ENCODE measurements at places on chromosomes 13 and 19.

DNA sequence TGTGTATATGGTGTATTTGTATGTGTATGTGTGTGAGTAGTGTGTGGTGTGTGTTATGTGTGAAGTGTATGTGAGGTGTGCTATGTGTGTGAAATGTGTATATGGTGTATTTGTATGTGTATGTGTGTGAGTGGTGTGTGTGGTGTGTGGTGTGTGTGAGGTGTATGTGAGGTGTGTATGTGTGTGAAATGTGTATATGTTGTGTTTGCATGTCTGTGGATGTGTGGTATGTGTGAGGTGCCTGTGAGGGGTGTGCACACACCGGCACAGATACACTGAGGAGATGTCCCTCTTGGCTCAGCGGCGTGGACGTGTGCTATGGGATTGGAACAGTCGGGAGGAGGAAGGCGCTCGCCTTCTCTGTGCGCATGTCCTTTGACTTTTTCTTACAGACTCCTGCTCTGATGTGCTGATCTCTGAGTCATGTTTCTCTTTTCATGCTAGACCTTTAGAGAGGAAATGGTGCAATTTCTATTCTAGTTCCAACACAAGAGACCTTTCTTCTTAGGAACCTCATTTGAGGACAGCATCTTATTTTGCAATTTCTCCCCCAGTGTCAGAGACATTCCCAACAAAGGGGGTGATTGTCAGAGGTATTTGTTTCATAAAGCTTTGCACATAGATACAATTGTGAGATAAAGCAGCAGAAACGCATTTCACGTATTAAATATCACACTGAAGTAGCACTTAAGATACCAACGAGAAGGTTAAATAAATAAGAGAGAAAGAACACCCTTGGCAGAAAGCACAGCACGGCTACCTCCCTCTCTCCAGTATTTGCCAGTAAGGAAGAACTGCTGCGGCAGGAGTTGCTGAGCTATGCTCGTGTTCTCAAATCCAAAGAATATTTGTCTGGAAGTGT, 11.3 kb upstream of the TNFRSF19 start:
- no peak for DNase-seq

- no peak for DNase-seq
These were observed 2.1 kb upstream of the TGFB1 start for GRCh38 chr19:41355802-41356201.

DNA sequence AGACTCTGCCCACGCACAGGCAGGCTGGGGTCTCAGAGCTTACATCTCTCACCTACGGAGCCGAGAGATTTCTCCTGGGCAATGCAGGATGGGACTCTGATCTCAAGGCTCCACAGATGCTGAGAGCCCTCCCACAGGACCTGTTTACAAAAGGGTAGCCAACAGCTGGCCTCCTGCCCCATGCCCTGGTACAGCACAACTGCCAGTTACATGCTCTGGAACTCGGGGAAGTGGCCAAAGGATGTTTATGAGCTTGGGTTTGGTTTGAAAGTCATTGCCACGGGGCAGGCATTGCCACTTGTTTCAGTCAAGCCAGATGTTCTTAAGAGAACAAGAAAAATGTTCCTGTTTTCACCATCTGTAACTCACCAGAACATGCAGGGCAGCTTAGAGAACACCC, 3.5 kb downstream of the DHRS12 start:
- no peak for DNase-seq

DNA sequence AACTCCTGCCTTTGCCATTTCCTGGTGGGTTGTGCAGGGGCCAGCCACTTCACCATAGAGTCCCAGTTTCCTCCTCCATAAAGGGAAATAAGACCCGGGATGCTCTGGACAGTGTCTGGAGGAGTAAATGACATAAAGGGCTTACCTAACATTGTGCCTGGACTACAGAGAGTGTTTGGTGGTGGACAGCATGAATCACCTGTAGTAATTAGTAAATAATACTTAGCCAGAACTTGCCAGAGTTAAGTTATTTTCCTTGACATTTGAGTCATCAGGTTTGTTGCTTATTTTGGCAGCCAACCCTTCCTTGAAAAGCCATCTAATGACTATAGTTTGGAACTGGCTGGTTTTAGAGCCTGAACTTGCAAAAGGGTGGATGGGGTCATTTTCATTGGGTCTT, 159.2 kb downstream of the SLC7A1 start:
- DNase-seq = no peak

GRCh38 chr13:74533226-74533625, 399.0 kb upstream of the KLF12 start:
- no peak for DNase-seq

- no peak for DNase-seq
These were observed 2.9 kb downstream of the CEBPG start for GRCh38 chr19:33376423-33376822.

- DNase-seq = peak; percentile 97
These were observed 4.4 kb downstream of the C19orf67 start for GRCh38 chr19:14080887-14081796.

DNA sequence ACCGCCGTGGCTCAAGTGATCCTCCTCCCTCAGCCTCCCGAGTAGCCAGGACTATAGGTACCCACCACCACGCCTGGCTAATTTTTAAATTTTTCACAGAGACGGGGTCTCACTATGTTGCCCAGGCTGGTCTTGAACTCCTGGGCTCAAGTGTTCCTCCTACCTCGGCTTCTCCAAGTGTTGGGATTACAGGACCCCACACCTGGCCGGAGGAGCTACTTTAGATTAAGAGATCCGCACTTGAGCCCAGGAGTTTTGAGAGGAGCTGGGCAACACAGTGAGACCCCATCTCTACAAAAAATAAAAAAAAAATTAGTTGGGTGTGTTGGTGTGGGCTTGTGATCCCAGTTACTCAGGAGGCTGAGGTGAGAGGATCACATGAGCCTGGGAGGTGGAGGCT, 9.0 kb upstream of the ZNF460 start:
- DNase-seq = no peak

DNA sequence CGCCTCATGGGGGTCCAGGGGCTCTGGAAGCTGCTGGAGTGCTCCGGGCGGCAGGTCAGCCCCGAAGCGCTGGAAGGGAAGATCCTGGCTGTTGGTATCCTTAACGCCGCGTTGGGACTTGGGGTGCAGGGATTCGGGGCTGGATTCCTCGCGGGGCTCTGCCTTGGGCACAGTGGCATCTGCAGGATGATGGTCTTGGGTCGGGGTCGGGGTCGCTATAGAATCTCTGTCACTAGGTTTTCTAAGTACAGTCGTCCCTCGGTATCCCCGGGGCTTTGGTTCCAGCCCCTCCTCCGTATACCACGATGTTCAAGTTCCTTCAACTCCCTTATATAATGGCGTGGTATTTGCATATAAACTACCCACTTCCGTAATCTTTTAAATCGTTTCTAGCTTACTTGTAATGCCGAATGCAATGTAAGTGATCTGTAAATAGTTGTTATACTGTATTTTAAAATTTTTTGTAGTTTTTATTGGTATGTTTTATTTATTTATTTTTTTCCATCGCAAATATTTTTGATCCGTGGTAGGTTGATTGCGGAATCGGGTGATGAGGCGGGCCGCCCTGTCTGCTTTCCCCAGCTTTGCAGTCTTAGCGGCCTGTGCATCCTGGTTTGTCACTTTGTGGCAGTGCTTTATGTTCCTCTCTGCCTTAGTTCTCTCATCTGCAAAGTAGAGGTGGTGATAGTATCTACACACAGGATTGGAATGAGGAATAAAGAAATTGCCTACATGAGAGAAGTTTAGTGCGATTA, 606 bp downstream of the ERCC5 start:
- DNase-seq = peak; percentile 76

GRCh38 chr13:33544308-33544707, 258.8 kb upstream of the STARD13 start:
- DNase-seq = no peak

GRCh38 chr19:35546532-35546931, 1.1 kb downstream of the TMEM147 start:
- no peak for DNase-seq

DNA sequence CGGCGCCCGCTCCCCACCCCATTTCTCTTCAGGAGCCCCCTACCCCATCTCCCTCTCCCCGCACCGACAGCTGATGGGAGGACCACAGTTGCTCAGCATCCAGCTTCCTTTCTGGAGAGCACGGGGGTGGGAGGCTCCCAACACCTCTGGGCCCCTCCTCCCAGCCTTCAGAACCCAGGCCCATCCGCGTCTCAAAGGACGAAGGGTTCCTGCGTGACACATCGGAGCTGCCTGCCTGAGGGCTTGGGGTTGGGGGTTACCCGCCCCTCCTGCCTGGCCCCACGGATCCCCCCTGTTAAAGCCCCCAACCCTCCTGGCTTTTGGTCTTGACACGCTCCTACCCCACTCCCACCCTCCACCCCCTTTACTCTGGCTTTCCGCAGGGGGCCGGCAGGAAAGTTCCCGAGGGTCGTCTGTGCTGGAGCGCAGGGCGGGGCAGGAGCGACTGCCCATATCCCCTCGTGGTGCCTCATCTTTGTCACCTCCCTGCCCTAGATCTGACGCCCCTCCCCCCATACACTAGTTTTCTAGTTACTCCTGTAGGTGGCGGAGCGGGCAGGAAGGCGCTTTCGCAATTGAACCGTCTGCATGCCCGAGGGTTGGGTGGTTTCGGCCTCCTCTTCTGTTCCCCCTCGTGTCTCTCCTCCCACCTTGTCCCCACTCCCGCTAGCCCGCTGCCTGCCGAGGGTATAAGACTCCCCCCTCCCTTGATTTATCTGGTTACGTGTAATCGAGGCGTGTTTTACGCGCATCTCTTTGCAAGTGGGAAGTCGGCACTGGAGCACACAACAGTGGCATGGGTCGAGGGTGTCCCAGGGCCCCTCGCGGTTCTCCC, 924 bp downstream of the TRAPPC5 start:
- DNase-seq = peak; percentile 73

- no peak for DNase-seq
These were observed 72.3 kb downstream of the LATS2 start for GRCh38 chr13:20988909-20989655.

DNA sequence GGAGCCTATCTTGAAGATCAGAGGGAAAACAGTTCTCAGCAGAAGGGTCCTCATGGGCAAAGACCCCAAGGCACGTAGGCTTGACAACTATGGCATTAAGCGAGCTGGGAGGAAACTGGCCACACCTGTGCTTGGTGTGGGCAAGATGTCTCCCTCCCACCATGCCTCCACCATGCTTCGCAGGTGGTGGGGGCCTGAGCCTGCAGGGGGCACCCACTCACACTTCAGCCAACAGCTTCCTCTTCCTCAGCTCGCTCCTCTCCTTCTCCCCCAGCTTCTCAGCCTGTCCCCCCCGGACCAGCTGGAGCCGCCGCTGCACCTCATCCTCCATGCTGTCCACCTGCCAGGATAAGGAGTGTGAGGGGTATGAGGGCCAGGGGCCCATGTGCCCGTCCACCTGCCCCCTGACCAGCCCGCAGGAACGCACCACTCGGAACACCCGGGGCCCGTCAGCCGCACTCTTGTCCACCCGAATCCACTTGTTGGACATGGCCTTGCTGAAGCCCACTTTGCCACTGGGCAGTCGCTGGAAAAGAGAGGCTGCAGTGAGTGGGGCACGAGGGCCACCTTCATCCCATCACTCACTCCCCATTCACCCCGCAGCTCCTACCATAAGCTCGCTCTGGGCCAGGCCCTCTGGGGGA, 3.4 kb downstream of the FARSA start:
- no peak for DNase-seq

DNA sequence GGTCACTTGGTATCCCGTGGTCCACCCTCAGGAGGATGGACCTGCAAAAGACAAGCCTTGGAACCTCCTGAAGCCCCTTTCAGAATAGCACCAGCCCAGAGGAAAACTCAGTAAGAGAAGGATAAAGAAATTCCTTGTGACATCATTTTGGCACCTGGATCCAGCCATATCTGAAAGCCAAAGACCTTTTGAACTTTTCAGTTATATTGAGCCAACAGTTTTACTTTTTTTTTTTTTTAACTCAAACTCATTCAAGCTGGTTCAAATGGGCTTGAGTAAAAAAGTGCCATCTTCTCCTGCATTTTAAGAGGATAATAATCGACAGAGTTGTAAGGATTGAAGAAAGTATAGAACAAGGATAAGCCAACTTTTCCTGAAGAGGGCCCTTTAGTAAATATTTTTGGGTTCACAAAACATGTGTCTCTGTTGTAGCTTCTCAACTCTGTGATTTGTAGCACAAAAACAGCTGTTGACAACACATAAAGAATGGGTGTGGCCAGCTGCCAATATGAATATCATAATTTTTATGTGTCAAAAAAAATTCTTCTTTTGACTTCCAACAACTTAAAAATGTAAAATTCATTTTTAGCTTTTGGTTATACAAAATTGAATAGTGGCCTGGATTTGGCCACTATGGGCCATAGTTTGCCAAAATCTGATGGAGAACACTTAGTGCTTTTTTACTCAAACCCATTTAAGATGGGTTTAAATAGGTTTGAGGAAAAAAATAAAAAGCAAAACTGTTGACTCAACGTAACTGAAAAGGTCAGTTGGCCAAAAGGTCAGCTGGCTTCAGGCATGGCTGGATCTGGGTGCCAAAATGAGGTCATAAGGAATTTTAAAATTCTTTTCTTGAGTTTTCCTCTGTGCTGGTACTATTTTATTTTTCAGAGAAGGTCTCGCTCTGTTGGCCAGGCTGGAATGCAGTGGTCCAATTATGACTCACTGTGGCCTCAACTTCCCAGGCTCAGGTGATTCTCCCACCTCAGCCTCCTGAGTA, 50.7 kb downstream of the ACSBG2 start:
- no peak for DNase-seq

GRCh38 chr13:45826731-45827130, 24.8 kb downstream of the SIAH3 start:
- no peak for DNase-seq

DNA sequence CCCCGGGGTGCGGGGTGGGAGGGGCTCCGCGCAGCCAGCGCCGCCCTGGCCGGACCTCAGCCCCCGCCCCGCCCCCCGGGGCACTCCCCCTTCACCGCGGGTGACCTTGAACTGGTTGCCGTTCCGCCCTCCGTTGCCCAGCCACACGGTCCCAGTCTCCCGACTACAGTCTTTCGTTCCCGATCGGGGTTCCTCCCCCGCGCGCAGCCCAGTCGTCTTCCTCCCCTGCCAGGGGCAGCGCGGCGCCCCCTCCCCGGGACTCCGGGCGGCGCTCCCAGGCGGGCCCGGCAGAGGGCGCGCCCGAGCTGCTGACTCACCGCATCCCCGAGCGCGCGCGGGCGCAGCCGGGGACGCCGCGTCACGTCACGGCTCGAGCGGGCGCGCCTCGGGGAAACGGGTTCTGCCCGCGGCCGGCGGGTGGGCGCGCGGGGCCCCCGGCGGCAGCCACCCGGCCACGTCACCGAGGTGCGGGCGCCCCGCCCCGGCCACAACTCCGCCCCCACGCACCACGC, 459 bp downstream of the MIDN start:
- peak; percentile 88 for DNase-seq

GRCh38 chr13:100674572-100674871, at the start of gene TMTC4:
Gene TMTC4, minus strand, starts transcription at chr13:100674795. Its CDS starts 4,433 bp downstream, at chr13:100670362.
- no peak for DNase-seq

DNA sequence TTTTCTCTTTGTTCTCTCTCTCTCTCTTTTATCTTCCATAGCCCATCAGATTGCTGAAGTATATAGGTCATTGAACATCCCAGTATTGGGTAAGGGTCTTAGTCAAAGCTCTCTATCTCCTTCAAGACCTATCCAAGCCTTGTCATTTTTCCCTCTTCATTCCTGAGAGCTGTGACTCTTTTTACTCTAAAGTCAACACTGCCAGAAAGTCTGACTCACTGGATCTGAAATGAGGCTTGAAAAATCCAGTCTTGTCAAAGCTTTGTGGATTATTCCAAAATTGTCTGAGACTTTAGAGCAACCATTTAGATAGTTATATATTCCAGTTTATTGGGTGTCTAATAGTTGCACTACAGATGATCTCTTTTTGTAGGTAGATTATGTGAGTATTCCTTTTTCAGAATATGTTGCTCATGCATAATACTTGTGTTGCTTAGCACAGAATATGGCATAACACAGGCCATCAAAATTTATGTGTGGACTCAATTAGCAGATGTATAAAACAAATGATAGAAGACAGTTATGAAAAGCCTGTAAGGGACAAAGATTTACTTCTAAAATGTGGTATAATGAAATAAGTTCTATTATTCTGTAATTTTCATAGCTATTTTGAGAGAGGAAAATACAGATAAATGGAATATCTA, 389.3 kb upstream of the PCDH9 start:
- no peak for DNase-seq

Measured in CD8-positive, alpha-beta memory T cell (primary cell).